ENCODE measurements at places on chromosomes 5 and 9.

- no peak for DNase-seq
Observed at GRCh38 chr5:74464512-74465209, 175.9 kb downstream of the ENC1 start.

- no peak for DNase-seq
Observed at GRCh38 chr5:111505096-111505495, 7.2 kb downstream of the STARD4 start.

DNA sequence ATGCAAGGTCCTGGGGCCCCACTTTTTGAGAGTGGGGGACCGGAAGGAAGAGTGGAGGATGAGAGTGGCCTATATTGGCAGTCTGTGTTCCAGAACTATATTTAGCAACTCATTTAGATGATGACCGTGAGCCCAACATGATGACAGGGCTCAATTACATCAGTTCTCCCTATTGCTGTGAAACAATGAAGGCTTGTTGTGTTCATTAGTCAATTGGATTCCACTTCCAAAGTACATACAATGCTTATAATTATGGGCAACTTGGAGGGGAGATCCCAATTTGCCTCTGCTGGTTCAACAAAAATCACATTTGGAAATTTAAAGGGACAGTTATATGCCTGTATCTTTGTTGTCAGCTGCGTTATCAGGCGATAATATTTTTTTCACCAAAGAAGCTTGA lies 91.1 kb downstream of the TARS1 start:
- no peak for DNase-seq

GRCh38 chr5:97136475-97136874 lies 5.9 kb downstream of the LIX1 start:
- no peak for DNase-seq

GRCh38 chr9:121884057-121884541 lies 209.0 kb downstream of the TTLL11 start:
- DNase-seq = no peak

Data from B cell (primary cell).